ENCODE measurements at places on chromosomes 2 and 18. TPM values are rescaled to one million over a fixed set of nuclear protein-coding genes. Genes with fewer than 3 reads are reported as not detected.

Gene RAMP1
- total RNA-seq = not detected

Gene C2orf66
- 0.14 TPM for total RNA-seq

Gene ASB18
- total RNA-seq = under 0.01 TPM

Gene TRIM43
- not detected for total RNA-seq

Gene TSPYL6
- total RNA-seq = not detected

Gene UNC80
- total RNA-seq = 0.17 TPM

All from dermis blood vessel endothelial cell (primary cell).